ENCODE measurements at places on chromosomes 4 and X.

DNA sequence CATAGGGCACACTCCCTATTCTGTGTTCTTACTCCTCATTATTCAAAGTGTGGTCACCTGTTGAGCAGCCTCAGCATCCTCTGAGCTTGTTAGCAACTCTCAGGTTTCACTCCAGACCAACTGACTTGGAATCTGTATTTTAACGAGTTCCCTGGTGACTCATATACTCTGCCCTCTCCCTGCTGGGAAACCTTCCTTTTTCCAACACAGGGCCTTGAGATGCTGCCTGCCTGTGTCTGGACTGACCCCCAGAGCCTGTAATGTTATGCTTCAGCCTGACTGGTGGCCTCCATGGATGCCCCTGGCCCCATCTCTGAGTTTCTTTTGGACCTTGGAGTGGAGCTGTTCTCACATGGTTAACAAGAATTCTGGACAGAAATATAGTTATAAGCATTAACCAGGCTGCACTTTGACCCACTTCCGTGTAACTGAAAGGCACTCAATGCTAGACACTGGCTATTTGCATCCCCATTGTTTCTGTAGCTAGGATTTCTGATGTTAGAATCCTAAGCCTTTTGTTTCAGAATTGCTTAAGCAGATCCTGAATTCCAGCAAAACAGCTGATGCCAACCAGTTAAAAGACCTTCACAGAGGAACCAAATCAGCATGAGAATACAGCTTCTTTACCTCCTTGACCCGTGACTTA is 262.6 kb downstream of the STIM2 start:
- DNase-seq: no peak

- no peak for DNase-seq
These were observed 273.0 kb downstream of the SLC7A11 start for GRCh38 chr4:137968956-137969678.

DNA sequence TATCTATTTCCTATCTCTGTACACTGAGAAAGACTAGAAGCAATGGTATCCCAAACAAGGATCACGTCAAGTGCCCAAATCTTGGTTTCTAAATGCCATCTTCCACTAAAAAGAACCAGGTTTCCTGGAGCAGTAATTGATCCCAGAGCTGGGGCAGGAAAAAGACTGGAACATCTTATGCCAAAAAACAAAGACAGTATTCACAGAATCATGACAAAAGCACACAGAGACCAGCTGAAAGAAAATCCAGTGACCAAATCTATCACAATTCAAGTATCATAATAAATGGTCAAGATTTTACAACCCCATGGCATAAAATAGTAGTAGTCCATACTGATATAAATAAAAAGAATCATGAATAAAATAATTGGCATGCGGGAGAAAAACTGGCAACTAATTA is 44.9 kb downstream of the CENPC start:
- no peak for DNase-seq

DNA sequence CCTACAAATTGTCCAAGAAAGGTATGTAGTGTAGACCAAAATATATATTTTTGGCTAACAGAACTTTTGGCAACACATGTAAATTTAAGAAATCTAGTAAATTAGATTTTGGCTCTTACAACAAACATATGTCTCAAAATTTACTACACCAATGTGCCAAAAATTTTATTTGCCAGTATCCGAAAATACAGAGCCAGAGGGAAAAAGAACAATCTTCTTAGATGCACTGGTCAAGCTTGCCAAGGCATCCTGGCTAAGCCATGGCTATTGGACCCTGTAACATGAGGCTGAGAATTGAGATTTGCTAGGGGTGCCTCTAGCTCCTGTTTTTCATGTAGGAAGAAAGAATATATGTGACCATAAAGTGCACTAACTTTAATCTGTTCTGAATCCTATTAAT is 91.8 kb downstream of the GABRG1 start:
- no peak for DNase-seq

DNA sequence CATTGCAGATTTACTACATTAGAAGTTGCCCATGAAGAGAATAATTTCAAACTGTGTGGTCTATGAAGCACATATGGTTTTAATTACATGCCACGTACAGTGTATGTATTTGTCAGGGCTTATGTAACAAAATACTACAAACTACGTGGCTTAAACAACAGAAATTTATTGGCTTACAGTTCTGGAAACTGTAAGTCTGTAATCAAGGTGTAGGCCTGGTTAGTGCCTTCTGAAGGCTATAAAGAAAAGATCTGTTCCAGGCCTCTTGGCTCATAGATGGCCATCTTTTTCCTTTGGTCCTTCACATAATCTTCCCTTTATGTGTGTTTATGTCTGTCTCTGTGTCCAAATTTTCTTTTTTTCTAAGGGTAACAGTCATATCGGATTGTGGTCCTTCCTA is 1160.2 kb downstream of the FAM133A start:
- no peak for DNase-seq

GRCh38 chr4:55446578-55446922 is 50.8 kb downstream of the TMEM165 start:
- no peak for DNase-seq

GRCh38 chr4:185740471-185740873 is 71.5 kb downstream of the SORBS2 start:
- no peak for DNase-seq

DNA sequence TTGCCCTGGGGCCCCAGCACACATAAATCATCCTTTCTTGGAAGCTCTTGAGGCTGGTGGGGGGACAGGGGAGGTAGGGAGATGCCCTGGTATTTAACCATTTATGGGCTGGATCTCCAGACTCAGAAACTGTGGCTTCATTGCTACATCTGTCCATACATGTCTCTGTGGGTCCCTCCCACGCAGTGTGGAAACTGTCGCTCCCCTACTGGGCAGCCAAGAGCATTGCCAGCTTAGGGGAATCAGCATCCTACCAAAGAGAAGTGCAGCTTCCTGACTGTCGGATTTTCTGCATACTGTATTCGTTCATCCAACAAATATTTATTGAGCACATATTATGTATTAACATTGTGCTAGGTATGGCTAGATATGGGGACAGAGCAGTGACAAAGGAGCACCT is 3.7 kb downstream of the GRIPAP1 start:
- no peak for DNase-seq

- no peak for DNase-seq
These were observed 228.1 kb downstream of the QDPR start for GRCh38 chr4:17283832-17284231.

DNA sequence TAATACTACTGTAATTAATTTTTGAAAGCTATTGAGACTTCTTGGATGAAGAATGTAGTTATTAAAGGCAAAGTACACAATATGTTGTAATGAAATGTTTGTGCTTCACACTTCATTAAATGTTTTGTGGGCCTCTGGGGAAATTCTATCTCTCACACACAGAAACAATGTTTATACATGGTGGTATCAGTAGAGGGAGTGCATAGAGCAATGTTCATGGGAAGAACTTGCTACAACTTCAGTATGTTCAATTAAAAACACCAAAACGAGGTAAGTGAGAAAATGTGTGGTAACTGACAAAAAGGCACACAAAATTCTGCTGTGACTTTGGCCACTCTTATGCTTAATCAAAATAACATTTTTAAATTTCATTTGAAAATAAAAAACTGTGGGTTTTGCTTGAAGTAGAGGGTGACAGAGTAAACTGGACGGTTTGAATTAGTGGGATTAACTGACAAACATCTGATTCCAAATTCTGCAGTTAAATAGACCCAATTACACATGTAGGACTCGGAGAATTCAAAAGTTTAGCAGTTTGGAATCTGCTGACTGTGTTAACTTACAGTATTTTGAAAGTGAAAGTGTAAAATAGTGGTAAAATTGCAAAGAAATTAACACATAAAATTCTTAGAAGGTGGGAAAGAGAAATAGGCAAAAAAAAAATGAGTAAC is 111.4 kb upstream of the TTC29 start:
- no peak for DNase-seq
